ENCODE measurements at places on chromosomes 5 and 9.

GRCh38 chr5:109823597-109823996 is 133.9 kb downstream of the MAN2A1 start:
- DNase-seq, result no peak

DNA sequence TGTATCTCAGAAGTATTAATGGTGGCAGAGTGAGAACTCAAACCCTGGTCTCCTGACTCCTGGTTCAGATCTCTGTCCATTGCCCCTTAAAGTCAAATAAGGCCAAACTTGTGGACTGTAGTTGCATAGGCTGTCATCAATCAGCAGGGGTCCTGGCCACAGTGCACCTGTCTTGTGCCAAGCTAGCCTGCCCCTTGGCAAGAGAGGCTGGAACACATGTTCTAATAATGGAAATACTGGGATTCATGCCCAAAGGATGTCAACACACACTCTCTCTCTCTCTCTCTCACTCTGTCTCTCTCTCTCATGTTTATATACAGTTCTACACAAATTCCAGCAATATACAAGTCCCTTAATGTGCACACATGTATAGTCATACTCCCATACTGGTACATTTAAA is 44.3 kb downstream of the GLRA1 start:
- no peak for DNase-seq

DNA sequence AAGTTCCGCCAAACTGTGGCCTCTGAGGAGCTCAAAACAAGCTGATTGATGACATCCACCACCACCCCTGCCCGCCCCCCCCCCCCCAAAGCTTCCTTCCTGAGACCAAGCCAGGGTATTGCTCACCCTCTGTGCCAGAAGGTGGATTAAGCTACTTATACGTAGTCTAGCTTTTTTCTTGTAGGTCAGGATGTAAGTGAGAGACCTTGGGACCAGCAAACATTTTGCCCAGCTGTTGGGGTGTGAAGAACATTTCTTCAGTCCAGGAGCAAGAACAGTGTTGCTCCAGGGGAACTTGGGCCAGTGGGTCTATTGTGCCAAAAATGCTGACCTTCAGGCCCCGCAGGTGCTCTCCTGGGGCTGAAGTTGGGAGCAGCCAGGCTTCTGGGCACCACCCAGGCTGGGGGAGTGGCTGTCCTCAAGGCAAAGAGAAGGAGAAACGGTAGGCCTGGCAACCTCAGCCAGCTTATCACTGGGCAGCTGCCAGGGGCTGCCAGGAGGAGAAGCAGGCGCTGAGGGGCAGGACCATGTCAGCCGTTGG is 18.0 kb downstream of the NEURL1B start:
- DNase-seq, result no peak

DNA sequence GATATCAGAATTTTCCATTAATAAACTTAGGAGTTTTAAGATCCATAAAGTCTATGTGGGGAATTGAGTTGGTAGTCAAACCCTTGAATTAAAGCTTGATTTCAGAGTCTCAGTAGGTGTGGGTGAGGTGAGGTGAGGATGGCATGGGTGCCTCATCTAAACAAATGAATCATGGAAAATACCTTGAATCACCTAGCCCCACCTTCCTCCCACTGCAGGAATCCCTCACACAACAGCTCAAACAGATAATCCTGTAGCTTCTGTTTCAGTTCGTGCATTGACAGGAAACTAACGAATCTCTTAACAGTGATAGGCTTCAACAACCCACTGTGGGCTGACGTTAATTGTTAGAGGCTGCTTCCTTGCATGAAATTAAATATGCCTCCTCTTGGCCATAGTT is 185.0 kb downstream of the SREK1 start:
- DNase-seq, result no peak

- DNase-seq, result no peak
Measured at GRCh38 chr5:756171-756570, 28.4 kb downstream of the ZDHHC11B start.

GRCh38 chr9:114860187-114860586 is 54.3 kb upstream of the TNFSF15 start:
- DNase-seq, result no peak

GRCh38 chr5:69415584-69415958 is 655 bp downstream of the MARVELD2 start:
- DNase-seq, result no peak

GRCh38 chr5:90096415-90097081 is 313.0 kb downstream of the CETN3 start:
- no peak for DNase-seq

- no peak for DNase-seq
Measured at GRCh38 chr9:81237565-81238231, 451.6 kb downstream of the TLE1 start.

DNA sequence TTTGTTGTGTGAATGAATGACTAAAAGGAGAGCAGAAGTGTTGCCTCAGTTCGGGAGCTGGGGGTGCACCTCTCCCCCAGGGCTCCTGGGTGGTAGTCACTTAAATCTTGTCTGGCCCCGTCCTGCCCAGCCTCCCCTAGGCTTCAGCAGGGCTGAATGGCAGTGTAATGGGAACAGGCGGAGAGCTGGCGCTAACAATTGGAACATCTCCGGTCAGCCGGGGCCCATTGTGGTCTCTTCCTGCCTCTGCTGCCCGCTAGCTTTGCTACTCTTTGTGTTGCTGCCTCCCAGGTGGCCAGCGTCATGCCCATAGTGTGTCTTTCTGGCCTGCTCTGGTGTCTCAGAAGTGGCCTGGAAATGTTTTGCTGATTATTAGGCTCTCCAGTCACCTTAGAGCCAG is 62.3 kb downstream of the RGS3 start:
- DNase-seq, result no peak

DNA sequence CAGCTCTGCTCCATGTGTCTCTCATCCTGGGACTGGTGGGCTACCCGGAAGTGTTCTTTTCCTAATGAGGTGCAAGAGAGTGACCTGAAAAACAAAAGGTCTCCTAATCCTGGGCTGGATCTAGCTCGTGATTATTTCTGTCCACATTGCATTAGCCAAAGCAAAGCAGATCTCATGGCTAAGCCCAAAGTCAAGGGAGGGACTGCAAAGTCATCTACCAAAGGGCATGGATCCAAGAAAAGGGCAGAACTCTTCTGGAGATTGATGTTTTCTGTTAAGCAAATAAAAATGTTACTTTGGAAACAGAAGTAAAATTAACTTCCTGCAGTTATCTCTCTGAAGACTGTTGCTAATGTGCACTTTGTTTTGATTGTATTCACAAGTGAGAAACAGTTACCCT is 225.2 kb downstream of the CFAP90 start:
- no peak for DNase-seq

- DNase-seq, result no peak
Measured at GRCh38 chr5:32964261-32964660, 253.1 kb downstream of the NPR3 start.

GRCh38 chr5:55582256-55582655 is 47.5 kb upstream of the PLPP1 start:
- no peak for DNase-seq

DNA sequence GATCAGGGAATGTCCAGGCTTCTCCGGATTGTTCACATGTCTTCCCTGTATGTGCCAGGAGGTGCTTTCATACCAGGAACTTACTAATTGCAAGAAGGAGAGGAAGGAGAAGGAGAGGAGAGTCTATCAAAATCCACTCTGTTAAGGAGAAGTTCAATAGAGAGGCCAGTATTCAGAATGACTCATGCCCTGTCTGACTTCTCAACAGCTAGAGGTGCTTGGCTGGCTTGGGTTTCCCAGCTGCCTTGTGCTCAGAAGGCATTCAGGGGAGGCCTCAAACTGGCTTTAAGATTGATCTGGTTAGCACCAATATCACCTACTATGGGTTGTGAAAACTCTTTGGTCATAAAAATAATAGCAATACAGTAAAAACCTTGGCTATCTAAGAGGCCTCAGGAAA is 167.9 kb upstream of the GLRA1 start:
- DNase-seq, result no peak

DNA sequence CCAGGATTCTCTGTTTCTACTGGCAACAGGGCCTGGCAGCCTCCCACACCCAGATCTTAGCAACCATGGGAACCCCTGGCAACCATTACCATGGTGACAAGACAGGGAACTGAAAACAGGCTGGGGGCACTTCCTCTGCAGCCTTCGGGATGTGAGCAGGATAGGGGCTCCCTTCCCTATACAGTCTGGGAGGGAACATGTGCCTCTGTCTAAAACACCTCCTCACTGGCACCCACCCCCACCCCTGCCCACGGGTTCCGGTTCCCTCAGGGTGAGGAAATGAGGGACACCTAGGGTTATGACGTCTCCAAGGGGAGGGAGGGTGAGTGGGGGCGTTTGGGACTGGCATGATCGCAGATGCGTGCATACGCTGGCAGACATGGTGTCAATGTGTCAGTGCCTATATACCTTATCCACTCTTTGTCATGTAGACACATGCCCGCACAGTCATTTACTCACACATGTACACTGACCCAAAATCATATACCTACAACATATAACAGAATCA is 3.0 kb upstream of the DNAJB5 start:
- DNase-seq, result no peak

DNA sequence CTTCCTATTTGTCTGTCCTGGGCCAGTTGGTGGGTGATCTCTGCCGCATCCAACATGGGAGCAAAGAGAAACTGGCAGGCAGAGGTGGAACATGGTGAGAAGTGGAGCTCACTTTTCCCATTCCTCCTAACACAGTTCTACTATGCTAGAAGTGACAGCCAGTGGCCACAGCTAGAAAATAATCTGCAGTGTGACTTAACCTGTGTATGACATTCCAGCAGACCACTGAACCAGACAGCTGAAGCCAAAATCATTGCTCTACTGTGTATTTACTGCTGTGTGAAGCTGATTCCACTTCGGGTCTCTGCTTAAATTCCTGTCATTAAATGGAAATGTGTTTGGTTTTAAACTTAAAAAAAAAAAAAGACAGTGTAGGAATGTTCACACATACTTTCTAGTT is 523.0 kb downstream of the MTRR start:
- no peak for DNase-seq

Data from activated T-cell treated with anti-CD3 and anti-CD28 coated beads for 48 hours (primary cell).